ENCODE measurements at places on chromosomes 5 and 9.

DNA sequence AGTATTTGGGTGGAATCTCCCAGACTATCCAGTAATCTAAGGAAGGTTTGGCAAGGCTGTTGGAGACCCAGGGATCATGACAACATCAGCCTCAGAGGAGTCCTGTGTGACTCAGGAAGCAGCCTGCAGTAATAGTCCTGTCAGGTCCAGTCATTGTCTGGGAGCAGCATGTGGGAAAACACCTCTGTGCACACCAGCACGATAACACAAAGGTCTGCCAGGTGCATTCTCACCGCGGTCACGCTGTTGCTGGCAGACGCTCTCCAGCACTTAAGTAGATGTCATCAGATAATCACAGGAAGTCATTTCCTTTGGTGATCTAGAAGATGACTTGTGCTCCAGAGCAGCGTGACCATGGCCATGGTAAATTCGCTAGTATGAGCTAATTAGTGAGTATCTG is 99.2 kb upstream of the IQGAP2 start:
- no peak for DNase-seq

DNA sequence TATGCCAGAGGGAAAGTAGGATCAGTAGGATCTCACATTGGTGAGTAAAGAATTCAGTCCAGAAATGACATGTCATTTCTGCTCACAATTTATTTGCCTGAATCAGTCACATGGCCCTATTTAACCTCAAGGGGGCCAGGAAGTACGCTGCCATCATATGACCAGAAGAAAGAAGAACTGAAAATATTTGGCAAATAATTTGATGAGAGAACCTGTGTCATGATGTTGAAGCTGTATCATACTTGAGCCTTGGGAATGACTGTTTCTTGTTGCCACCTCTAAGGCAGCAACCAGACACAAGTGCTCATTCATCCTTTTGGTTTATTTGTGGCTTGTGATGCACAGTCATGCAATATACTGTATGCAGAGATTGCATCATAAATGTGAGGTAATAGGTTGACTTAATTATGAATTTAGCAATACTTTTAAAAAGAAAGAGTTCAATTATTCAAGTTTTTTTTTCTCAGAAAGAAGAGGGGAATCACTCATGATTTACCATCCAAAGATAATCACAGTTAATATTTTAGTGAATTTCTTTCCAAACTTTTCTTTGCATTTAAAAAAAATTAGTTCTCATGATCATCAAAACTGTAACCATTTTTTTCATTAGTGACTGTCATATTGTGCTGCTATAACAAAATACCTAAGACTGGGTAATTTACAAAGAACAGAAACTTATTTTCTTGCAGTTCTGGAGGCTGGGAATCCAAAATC is 8.2 kb upstream of the ZFYVE16 start:
- DNase-seq: no peak

GRCh38 chr5:40405996-40406740 is 273.5 kb upstream of the PTGER4 start:
- DNase-seq: no peak

DNA sequence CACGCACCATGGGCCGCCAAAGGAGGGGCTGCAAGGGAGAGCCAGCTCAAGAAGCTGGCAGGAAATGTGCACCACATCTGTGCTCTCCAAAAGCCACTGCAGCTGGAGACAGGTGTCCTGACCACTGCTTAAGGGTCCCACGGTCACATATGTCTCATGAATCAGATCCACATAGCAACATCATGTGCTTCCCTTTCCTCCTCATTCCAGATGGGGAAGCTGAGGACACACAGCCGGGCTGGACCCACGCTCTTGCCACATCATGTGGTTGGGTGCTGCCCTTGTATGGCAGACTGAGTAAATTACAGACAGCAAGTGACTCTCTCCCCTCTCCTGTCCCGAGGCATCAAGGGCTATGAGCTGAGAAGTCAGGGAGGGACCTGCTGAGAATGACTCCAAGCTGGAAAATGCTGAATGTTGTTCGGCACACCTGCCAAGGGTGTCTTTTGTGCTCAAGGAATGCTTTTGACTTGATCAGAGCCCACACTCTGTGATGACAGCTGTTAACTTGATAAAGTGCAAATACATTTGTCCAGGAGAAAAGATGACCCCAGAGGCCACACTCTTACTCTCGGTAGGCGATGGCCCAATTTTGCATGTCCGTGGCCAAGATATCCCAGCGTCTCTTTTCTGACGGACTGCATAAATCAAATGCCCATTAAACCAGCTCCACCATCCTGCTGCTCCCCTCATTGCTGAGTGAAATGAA is 58.2 kb downstream of the NSUN2 start:
- no peak for DNase-seq

GRCh38 chr5:175383350-175383749 is 60.6 kb downstream of the DRD1 start:
- no peak for DNase-seq

GRCh38 chr5:3853362-3853761 is 257.7 kb downstream of the IRX1 start:
- no peak for DNase-seq

DNA sequence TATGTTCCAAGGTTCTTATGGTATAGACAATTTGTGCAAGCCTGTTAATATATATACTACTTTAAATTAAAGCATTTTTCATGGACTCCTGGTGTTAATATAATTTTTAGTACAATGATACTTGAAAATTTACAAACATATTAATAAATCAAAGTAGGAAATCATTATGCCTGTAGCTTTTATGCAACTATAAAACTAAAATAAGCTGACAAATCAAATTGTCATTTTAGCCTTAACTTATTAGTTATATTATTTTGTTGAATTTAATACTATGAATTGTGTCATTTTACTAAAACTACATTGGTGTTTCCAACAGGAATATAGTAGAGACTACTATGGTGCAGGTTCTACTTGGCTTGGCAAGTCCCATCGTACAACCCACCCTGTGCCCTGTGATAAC is 96.0 kb downstream of the MED10 start:
- DNase-seq: no peak

DNA sequence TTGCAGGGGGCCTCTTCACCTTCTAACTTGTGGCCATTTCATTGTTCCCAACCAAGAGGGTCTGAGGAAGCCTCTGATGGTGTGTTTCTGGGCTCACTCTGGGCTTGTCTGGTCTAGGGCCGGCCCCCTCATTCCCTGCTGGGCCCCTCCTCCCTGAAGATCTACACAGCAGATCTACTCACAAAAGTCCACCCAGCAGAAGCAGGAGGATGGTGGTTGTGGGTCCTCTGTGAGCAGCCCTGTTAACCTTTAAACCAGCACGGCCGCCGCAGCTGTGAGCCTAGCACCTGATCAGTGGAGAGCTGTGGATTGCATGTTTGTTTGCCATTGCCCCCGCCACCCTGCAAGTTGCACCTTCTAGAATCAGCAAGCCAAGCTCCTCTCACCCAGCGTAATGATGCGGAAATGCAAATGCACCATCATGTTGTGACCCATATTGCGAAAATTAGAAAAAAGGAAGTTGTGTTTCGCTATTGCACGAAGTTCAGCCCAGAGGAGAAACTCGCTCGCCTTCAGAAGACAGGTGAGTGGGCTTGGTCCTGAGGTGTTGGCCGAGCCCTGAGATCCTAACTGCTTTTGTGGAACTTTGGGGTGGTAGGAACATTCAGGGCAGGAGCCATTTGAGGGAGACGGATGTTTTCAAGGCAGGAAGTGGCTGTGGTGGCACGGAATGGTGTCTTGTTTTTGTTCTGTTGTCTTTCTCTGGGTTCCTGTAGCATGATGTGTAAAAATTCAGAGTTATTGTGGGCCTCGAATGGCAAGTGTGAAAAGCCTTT is 16.7 kb downstream of the FGD3 start:
- peak; percentile 46 for DNase-seq

GRCh38 chr9:37715991-37716505 is 37.6 kb upstream of the TRMT10B start:
- no peak for DNase-seq

GRCh38 chr5:111719773-111720172 is 37.2 kb downstream of the NREP start:
- DNase-seq: no peak

DNA sequence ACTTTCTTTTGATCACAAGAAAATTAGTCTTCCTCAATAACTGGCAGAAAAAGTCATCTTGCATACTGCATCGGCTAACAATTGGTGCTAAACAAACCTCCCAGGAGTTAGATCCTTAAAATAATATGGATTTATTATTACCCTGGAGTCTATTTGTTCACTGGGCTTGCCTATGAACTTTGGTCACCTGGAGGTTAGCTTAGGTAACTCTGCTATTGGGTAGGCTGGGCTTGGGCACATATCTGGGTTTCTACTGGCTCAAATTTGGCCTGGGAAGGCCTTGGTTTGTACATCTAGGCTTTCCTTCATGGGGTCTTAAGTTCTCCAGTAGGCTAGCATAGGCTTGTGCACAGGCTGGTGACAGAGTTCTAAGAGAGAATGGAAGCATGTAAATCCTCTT is 279.9 kb downstream of the RASEF start:
- no peak for DNase-seq

DNA sequence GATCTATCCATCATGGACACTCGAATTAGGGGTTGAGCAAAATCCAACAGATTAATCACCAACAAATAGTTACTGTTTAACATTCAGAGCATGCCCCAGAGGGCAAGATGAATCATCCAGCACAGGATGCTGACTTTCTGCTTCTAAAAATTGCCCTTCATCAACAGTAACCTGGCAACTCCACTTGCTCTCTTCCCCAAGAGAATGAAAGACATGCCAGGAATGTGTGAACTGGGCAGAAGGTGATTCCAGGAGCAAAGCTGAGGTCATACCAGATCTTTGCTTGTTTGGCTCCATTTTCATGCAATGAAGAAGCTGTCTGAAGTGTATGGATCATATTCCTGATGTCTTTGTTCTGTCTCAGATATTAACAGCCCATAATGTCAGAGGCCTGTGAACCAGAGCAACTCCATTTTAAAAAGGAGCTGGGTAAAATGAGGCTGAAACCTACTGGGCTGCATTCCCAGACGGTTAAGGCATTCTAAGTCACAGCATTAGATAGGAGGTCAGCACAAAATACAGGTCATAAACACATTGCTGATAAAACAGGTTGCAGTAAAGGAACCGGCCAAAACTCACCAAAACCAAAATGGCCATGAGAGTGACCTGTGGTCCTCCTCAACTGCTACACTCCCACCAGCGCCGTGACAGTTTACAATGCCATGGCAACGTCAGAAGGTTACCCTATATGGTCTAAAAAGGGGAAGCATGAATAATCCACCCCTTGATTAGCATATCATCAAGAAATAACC is 2.5 kb upstream of the ZNF367 start:
- DNase-seq: no peak

DNA sequence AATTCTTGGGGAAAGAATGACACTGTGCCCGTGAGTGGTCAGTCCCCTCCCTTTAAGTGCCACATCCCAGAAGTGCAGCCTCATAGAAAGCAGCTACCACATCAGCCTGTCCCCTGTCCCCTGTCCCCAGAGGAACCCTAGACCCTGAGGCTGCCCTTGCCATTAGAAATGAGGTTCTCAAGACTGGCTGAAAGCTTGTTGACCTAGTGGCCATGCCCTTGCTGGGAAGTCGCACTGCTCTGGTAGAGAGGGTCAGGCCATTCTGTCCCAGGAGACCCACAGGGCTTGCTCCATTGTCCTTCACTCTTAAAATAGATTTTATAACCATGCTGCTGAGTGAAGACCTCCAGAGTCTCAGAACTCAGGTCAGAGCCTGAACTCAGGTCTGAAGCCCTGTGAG is 184.5 kb downstream of the RGS3 start:
- DNase-seq: no peak

DNA sequence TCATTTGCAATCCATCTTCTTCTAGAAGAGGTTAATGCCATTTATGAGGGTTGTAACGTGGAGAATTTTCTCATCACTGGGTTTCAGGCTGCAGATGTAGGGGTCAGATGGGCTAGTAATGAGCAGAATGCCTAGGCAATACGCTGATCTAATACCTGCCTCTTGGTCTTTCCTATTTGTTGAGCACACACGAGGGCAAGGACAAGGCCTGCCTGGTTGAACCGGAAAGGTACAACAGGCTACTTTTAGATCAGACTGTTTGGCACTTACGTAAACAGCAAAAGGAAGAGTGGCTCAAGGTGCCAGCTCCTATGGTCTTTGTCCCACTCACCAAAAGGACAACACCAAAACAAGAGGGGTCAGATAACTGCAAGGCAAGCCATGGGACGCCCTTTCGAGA is 24.0 kb upstream of the GNE start:
- DNase-seq: no peak

GRCh38 chr9:136687721-136688223 is 515 bp upstream of the AGPAT2 start:
- DNase-seq: no peak

- no peak for DNase-seq
Observed at GRCh38 chr9:81408951-81409350, 280.4 kb downstream of the TLE1 start.

DNA sequence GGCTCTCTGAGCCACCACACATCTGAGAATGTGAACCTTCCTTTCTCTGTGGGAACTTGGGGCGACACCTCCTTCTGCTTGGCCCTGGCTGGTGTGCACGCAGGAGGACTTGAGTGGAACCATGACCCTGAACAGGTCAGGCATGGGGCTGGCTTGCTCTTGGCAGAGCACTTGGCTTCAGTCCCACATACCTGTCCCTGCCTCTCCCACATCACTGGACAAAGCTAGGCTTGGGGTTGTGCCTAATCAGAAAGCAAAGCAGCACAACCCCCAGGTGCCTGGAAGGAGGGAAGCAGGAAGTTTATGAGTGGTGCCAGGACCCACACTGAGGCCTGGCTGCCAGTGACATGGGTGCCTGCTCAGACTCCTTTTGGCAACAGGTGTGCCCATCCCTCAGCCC is 13.2 kb downstream of the GADD45G start:
- no peak for DNase-seq

DNA sequence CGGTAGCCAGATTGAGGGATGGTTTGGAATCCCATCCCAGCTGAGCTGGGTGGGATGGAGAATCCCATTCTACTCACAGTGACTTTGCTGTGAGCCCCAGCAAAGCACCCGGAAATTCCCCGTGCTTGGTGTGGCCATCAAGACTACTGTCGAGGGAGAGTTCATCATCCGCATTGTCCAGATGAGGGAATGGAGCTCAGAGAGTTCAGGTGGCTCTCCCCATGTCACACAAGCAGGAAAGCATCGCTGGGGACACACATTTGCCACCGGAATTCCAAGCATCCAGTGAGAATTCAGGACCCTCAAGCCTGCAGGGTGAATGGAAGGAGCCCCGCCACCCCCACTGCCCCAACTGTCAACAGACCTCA is 54.4 kb downstream of the HRH2 start:
- no peak for DNase-seq

- no peak for DNase-seq
Observed at GRCh38 chr9:129208207-129209032, 30.4 kb upstream of the IER5L start.

GRCh38 chr9:129111528-129112151 is 425 bp downstream of the PTPA start:
- DNase-seq: no peak

- DNase-seq: peak; percentile 25
Observed at GRCh38 chr5:60521376-60522291, 178.3 kb downstream of the DEPDC1B start.

GRCh38 chr5:129499208-129499852 is 39.2 kb downstream of the ADAMTS19 start:
- DNase-seq: no peak

DNA sequence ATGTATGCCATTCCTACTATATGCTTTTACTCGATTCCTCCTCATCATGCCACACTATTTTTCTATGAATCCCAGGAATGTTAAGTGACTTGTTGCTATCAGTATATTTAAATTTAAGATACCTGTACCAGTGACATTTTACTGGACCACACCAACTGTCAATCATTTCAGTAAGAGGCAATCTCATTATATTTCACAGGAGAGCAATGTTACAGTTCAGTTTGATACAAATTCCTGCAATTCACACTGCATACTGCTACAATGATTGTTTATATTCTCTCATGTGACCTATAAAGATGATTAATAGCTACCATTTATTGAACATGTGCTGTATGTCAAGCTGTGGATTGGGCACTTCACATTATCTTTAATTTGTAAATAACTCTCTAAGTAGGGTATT is 30.0 kb downstream of the SPEF2 start:
- no peak for DNase-seq
